ENCODE measurements at places on chromosomes 13 and 19. TPM values are rescaled to one million over a fixed set of nuclear protein-coding genes. Genes with fewer than 3 reads are reported as not detected.

DNA sequence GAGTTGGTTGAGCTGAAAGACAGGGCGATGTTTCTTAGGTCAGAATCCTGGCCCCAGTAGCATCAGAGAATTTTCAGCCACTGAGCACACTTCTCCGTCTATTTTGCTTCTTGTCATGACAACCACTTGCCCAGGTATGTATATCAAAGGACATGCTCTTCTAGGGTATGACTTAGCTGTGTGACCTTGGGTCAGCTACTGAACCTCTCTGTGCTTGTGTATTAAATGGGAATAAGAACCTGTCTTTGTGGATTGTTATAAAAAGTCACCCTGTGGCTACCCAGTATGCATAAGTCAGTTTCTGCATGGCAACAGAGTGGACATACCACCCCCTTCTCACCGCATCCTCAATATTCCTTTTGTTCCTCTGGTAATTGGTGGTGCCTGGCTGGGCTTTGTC is 26.1 kb downstream of the MBD3L1 start:
- H3K27me3 ChIP-seq: no peaks in the 10 kb centered on the region
- H3K27ac ChIP-seq: no peak overlapping the region
- no peaks in the 10 kb centered on the region for H3K4me1 ChIP-seq
- no peak for DNase-seq
- H3K36me3 ChIP-seq: no peaks in the 10 kb centered on the region

DNA sequence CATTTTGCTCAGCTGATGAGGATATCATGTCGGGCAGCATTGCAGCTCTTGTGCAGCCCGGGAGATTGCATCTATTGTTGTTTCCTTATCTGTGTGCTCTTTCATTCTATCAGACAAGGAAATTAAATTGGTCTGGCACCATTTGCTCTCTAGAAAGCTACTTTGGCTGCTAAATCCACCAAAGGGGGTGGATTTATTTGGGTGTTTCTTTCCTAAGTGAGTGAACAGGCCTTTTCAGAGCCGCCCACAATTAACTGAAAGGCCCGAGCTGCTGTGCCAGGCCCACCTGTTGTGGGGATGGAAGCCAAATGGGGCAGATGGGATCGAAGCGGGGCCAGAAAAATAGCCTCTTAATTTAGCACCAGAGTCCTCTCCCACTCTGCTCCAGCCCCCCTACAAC is 99.4 kb downstream of the DNAJC15 start:
- no peak overlapping the region for H3K4me3 ChIP-seq
- no peaks in the 10 kb centered on the region for H3K36me3 ChIP-seq
- DNase-seq: no peak
- H3K27me3 ChIP-seq: no peaks in the 10 kb centered on the region
- H3K4me1 ChIP-seq: no peaks in the 10 kb centered on the region

DNA sequence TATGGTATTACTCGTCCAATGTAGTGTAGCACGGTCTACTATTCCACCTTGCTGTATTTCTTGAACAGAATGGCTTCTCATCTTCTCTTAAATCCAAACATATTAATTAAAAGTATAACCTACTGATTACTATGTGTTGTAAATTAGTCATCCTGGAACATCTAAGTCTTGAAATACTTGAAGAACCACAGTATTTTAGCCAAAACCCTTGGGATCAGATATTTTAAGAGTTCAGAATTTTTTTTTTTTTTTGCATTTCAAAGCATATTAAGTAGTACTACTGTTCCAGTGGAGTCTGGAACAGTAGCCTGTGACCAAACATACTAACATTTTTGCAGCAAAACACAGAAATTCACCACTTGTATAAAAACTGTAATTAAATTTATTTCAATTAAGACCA is 30.1 kb downstream of the ZC3H13 start:
- no peak for DNase-seq
- H3K4me3 ChIP-seq: no peak overlapping the region
- no peak overlapping the region for H3K27ac ChIP-seq
- no peaks in the 10 kb centered on the region for H3K4me1 ChIP-seq
- no peaks in the 10 kb centered on the region for H3K27me3 ChIP-seq

- no peaks in the 10 kb centered on the region for H3K36me3 ChIP-seq
- H3K27ac ChIP-seq: no peak overlapping the region
- no peak for DNase-seq
- no peak overlapping the region for H3K4me3 ChIP-seq
Observed at GRCh38 chr13:40583738-40584137, 82.7 kb downstream of the FOXO1 start.

The CLDN10 gene
- total RNA-seq: 0.66 TPM

The MUC16 gene
- 0.03 TPM for total RNA-seq

The ZSCAN22 gene
- 2.2 TPM for total RNA-seq

DNA sequence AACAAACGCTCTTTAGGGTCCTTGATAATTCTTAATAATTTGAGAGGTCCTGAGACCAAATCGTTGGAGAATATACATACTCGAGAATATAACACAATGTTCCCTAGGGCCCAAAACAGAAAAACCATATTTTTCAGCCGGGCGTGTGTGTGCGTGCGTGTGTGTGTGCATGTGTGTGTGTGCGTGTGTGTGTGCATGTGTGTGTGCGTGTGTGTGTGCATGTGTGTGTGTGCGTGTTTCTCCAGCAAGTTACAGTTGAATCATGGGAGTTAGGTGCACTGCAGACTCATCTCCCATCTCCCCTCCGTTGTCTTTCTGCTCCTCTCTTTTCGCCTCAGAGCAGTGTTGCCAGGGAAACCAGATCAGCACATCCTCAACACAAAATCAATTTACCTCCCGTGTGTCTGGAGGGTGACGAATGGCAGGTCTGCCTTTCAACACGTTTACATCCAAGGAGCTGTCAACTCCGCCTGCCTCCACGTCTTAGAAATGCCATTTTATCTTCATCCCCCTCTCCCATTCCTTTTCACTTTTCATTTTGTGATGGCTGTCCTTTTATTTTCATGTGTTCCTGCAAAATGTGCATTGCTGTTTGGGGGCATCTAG is 8.3 kb upstream of the PNMA8B start:
- no peak overlapping the region for H3K27ac ChIP-seq
- DNase-seq: no peak
- no peaks in the 10 kb centered on the region for H3K4me1 ChIP-seq
- H3K4me3 ChIP-seq: no peak overlapping the region
- no peaks in the 10 kb centered on the region for H3K36me3 ChIP-seq
- no peaks in the 10 kb centered on the region for H3K27me3 ChIP-seq

GRCh38 chr19:52687684-52688083 is 47.2 kb downstream of the ZNF611 start:
- H3K4me1 ChIP-seq: no peaks in the 10 kb centered on the region
- no peak overlapping the region for H3K27ac ChIP-seq
- H3K36me3 ChIP-seq: no peaks in the 10 kb centered on the region
- DNase-seq: no peak
- no peak overlapping the region for H3K4me3 ChIP-seq
